LHCN-M2 (cell line): ENCODE measurements at places on chromosomes 2 and 18.

- DNase-seq, result no peak
Observed at GRCh38 chr2:98884658-98885057, 51.4 kb downstream of the CRACDL start.

GRCh38 chr18:77023102-77023782 is 109.3 kb downstream of the MBP start:
- peak; percentile 38 for DNase-seq

- DNase-seq, result no peak
Observed at GRCh38 chr2:117845304-117845703, 30.8 kb downstream of the DDX18 start.

- DNase-seq, result no peak
Observed at GRCh38 chr2:7539760-7540159, 622.5 kb downstream of the RNF144A start.

- no peak for DNase-seq
Observed at GRCh38 chr2:201960305-201960704, 73.3 kb upstream of the FZD7 start.
